Suprapubic skin (tissue), 4 donors: ENCODE measurements at places on chromosomes 16 and 17.

GRCh38 chr17:42779936-42780850, at the start of gene WNK4:
WNK4 (plus strand) TSS chr17:42780610; CDS start chr17:42780699, 89 bp downstream.
- H3K27ac ChIP-seq, result no peak within 1 kb of the TSS
- peaks cover 38% of the 10 kb centered on the region for H3K4me1 ChIP-seq
- peaks cover 52% of the 10 kb centered on the region for H3K27me3 ChIP-seq
- H3K36me3 ChIP-seq, result peaks cover 44% of the 10 kb centered on the region
- DNase-seq, result no peak

- no peaks in the 10 kb centered on the region for H3K36me3 ChIP-seq
- no peak overlapping the region for H3K4me3 ChIP-seq
- H3K4me1 ChIP-seq, result no peaks in the 10 kb centered on the region
- DNase-seq, result no peak
- no peak overlapping the region for H3K27ac ChIP-seq
Observed at GRCh38 chr16:58962811-58963210, 228.7 kb upstream of the GOT2 start.

GRCh38 chr16:55508271-55508921, 476 bp upstream of the LPCAT2 start:
- H3K36me3 ChIP-seq, result peaks cover 19% of the 10 kb centered on the region
- peaks cover 15% of the 10 kb centered on the region for H3K4me1 ChIP-seq
- peak overlapping the region; percentile 74 for H3K27ac ChIP-seq
- peak overlapping the region; percentile 69 for H3K4me3 ChIP-seq
- no peak for DNase-seq

- H3K36me3 ChIP-seq, result no peaks in the 10 kb centered on the region
- H3K4me1 ChIP-seq, result peaks cover 12% of the 10 kb centered on the region
- H3K27ac ChIP-seq, result no peak overlapping the region
- no peak for DNase-seq
- H3K27me3 ChIP-seq, result peaks cover 21% of the 10 kb centered on the region
Observed at GRCh38 chr17:45720386-45720785, 63.7 kb upstream of the CRHR1 start.

GRCh38 chr17:50169881-50170459, 4.2 kb downstream of the SGCA start:
- H3K27ac ChIP-seq, result no peak overlapping the region
- H3K4me1 ChIP-seq, result peaks cover 30% of the 10 kb centered on the region
- no peaks in the 10 kb centered on the region for H3K36me3 ChIP-seq
- no peak overlapping the region for H3K4me3 ChIP-seq
- H3K27me3 ChIP-seq, result no peaks in the 10 kb centered on the region
- DNase-seq, result no peak

- no peak overlapping the region for H3K4me3 ChIP-seq
- no peak for DNase-seq
- H3K36me3 ChIP-seq, result no peaks in the 10 kb centered on the region
Observed at GRCh38 chr16:7161891-7162290, 170.8 kb upstream of the RBFOX1 start.

DNA sequence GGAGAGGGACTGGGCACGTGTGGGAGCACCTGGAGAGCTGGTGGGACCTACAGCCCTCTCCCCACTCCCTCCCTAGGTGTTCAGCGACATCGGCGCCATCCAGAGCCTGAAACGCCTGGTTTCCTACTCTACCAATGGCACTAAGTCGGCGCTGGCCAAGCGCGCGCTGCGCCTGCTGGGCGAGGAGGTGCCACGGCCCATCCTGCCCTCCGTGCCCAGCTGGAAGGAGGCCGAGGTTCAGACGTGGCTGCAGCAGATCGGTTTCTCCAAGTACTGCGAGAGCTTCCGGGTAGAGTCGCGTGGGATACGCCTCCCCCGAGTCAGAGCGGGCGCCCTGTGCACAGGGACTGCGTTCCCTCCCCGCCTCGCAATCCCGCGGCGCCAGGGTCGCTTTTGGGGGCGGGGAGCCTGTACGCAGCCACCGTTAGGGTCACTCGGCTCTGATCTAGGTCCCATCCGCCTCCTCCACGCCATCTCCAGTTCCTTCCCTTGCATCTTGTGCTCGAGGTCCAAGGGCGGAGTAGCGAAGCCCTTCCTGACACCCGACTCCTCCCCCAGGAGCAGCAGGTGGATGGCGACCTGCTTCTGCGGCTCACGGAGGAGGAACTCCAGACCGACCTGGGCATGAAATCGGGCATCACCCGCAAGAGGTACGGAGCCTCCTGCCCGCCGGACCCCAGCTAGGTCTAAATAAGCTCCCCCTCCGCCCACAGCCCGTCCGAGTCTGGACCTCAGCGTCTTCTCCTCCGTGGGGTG, 13.0 kb downstream of the SARM1 start:
- H3K27me3 ChIP-seq, result no peaks in the 10 kb centered on the region
- peak overlapping the region; percentile 44 for H3K27ac ChIP-seq
- DNase-seq, result peak; percentile 85
- H3K4me1 ChIP-seq, result peaks cover 33% of the 10 kb centered on the region

- peaks cover 21% of the 10 kb centered on the region for H3K4me1 ChIP-seq
- H3K4me3 ChIP-seq, result no peak overlapping the region
- no peaks in the 10 kb centered on the region for H3K27me3 ChIP-seq
- no peak overlapping the region for H3K27ac ChIP-seq
- no peak for DNase-seq
Observed at GRCh38 chr16:81629896-81630634, 149.0 kb upstream of the PLCG2 start.

- H3K4me1 ChIP-seq, result no peaks in the 10 kb centered on the region
- no peak overlapping the region for H3K27ac ChIP-seq
- H3K36me3 ChIP-seq, result no peaks in the 10 kb centered on the region
- H3K27me3 ChIP-seq, result no peaks in the 10 kb centered on the region
- DNase-seq, result no peak
Observed at GRCh38 chr16:72501739-72502593, 330.0 kb upstream of the PMFBP1 start.

GRCh38 chr16:86751076-86752030, 173.0 kb downstream of the FOXL1 start:
- H3K36me3 ChIP-seq, result no peaks in the 10 kb centered on the region
- H3K27ac ChIP-seq, result peak overlapping the region; percentile 52
- H3K4me1 ChIP-seq, result peaks cover 14% of the 10 kb centered on the region
- no peak for DNase-seq

DNA sequence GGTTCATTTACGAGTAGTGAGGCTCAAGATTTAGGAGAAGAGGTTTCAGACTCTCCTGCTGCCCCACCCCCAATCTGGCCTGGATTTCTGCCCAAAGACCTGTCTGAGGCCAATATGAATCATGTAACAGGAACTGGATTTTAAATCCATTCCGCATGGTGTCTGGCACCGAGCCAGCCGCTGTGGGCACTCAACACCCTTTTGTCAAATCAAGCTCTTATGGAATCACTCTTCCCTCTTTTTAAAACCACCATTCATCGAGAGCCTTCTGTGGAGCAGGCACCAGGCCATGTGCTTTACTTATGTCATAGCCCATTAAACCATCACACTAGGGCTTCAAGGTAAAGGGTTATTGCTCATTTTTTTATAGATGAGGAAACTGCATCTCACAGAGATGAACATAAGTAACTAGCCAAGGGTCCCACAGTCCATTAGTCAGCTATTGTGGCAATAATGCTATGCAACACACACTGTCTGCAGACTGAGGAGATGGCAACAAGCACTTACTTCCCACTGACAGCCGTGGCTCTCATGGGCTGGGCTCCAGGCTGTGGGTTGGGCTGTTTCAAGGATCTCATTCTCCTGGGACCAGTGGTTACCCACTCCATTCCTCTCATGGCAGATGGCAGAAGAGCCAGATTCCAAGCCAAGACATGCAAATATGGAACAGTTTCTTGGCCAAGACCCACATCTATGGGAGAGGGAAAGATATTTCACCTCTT, 93.6 kb downstream of the WSCD1 start:
- no peaks in the 10 kb centered on the region for H3K4me1 ChIP-seq
- DNase-seq, result no peak
- no peaks in the 10 kb centered on the region for H3K36me3 ChIP-seq
- H3K27me3 ChIP-seq, result peaks cover 26% of the 10 kb centered on the region

DNA sequence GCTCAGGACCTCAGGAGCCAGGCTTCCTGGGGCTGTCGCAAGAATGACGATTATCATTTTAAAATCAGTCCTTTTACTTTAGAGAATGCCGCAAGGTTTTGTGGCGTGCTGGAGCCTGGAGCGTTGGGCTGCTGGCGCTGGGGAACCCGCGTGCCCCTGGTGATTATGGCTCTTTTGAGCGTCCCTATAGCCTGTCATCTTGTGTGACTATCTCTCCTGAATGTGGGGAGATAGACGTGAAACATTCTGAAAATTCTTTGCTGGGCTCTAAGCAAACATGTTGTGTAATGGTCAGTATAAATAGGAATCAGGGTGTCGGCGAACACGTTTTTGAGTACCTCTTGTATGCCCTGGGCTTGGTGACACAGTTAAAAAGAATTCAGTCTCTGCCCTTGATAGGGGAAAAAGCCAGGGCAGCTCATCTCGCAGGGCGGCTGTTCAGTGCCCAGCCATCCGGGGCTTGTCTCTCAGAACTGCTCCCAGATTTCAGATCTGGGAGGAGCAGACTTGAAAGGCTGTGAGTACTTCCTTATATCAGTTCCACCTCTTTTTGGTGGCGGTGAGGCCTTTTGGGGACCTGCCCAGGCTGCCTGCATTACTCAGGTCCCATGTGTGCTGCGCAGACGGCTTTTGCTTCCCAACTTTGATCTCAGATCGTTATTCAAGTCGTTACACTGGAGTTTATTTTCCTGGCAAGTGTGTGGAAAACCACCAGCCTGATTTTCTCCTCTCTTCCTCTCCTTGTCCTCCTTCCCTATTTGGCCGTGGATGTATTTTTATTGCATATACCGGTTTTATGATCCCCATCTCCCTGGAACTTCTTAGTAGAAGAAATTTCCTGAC, 973 bp downstream of the SLC7A6 start:
- peaks cover 36% of the 10 kb centered on the region for H3K4me1 ChIP-seq
- peak overlapping the region; percentile 83 for H3K4me3 ChIP-seq
- peaks cover 4% of the 10 kb centered on the region for H3K36me3 ChIP-seq
- H3K27ac ChIP-seq, result peak overlapping the region; percentile 94
- DNase-seq, result no peak

DNA sequence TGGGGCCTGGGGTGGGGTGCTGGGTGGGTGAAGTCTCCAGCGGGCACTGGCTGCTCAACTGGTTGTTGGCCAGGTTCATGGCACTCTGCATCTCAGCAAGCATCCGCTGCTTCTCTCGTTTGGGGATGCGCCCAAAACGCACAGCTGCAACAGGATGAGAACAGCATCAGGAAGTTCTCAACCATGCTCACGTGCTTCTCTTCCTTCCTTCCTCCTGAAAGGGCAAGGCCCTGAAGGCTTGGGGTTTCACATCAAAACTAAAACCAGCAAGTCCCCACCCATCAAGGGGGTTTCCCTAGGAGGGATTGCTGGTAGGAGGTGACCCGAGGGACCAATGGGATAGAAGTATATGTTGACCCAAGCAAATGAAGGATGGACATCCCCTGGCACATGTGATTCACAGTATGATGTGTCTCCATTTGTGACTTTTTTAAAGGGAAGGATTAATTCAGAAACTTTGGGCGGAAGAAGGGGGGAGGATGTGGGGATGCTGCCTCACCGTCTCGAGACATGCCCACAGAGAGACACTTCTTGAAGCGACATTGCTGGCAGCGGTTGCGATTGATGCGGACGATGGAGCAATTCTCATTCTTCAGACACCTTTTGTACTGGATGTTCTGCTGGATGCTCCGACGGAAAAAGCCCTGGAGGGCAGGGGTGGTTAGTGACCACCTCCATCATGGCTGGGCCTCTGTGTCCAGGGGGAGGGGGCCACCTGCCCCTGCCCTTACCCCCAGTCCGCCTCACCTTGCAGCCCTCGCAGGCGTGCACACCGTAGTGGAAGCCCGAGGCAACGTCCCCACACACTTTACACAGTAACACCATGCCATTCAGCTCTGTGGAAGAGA, 4.2 kb downstream of the NR1D1 start:
- no peak for DNase-seq
- H3K27ac ChIP-seq, result peak overlapping the region; percentile 95
- H3K27me3 ChIP-seq, result no peaks in the 10 kb centered on the region
- H3K36me3 ChIP-seq, result peaks cover 52% of the 10 kb centered on the region
- peaks cover 80% of the 10 kb centered on the region for H3K4me1 ChIP-seq

DNA sequence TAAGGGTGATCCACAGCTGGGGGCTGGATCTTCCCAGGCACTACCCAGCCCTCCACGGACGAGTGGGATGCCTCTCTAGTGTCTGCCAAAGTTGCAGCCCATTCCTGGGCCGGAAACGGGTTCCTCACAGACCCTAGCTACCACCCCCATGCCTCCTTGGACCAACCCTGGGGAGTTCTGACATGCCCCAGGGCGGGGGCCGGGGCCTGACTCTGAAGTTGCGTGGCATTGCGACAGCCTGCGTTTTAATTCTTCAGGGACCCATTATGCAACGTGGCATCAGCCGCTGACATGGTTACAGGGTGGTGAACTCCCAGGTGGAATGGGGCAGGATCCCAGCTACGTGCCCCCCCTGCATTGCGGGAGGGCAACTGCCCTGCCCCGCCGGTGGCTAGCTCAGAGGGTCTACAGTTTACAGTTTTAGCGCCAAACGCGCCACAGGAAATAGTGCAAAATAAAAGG, 2.7 kb downstream of the CBX4 start:
- H3K4me3 ChIP-seq, result peak overlapping the region; percentile 87
- H3K4me1 ChIP-seq, result peaks cover 78% of the 10 kb centered on the region
- peak overlapping the region; percentile 96 for H3K27ac ChIP-seq

GRCh38 chr17:79621151-79621943, 10.5 kb upstream of the RBFOX3 start:
- H3K36me3 ChIP-seq, result no peaks in the 10 kb centered on the region
- H3K4me1 ChIP-seq, result no peaks in the 10 kb centered on the region
- H3K27me3 ChIP-seq, result peaks cover 62% of the 10 kb centered on the region
- H3K27ac ChIP-seq, result no peak overlapping the region

DNA sequence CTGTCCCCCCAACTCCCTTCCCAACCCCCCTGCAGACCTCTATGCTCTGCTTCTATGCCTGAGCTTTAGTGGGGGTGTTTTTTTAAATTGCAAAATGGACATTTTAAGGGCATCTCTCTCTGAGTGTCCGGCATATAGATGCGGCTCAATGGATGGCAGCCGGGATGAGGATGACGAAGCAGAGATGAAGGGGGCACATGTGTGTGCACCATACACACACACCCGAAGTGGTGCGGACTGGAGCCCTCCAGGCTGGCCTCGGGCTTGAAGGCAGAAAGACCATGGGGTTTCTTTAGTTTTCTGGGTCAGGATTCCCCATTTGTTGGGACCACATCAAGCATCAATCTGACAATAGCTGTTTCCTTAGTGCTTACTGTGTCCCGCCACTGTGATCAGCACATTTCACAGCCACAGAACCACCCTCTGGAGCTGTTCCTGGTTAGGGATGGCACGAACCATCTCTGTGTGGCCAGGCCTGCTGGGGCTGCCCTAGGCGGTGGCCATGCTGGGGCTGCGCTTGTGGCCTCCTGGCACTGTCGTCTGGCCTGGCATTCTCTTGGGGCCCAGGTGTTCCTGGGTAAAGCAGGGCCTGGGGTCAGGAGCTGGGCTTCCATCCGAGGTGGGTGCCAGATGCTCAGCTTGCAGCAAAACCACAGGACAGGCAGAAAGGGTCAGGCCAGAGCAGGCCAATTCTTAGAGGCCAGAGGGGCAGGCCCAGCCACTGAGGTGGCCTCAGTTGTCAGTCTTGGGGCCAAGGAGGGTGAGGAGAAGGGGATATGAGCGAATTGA, 49.9 kb downstream of the NT5M start:
- H3K4me3 ChIP-seq, result no peak overlapping the region
- DNase-seq, result peak; percentile 71
- H3K36me3 ChIP-seq, result no peaks in the 10 kb centered on the region
- H3K27ac ChIP-seq, result no peak overlapping the region
- peaks cover 11% of the 10 kb centered on the region for H3K4me1 ChIP-seq

- H3K27ac ChIP-seq, result no peak within 1 kb of the TSS
- peaks cover 18% of the 10 kb centered on the region for H3K4me1 ChIP-seq
- H3K27me3 ChIP-seq, result peaks cover 58% of the 10 kb centered on the region
- peak within 1 kb of the TSS; percentile 22 for H3K4me3 ChIP-seq
- no peak for DNase-seq
Observed at GRCh38 chr16:62036101-62036801, at the start of gene CDH8. CDH8 (minus strand) TSS chr16:62036438; CDS start chr16:62021403, 15,035 bp downstream.

- no peaks in the 10 kb centered on the region for H3K36me3 ChIP-seq
- no peaks in the 10 kb centered on the region for H3K4me1 ChIP-seq
- no peak overlapping the region for H3K4me3 ChIP-seq
Observed at GRCh38 chr16:89031715-89032659, 55.0 kb upstream of the CBFA2T3 start.
